ENCODE measurements at places on chromosomes 1 and 21.

GRCh38 chr1:210541680-210542358, 213.1 kb downstream of the HHAT start:
- no peak for DNase-seq

DNA sequence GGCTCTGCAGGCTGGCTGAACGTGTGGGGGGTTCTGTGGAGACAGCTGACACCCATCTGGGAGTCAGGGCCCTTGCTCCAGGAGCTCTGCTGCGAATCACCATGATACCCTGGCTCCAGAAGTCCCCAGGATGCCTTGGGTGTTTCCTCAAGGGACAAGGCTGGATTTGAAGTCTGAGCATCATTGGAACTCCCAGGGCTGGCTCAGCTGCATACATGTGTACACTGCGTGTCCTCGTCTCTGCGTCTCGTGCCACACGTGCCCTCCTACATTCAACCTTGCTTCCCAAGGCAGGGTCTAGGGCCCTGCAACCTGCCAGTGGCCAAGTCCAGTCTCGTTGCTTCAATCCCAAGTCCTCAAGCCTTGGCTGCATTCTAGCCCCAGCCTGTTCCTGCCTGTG, 11.7 kb downstream of the CSF1 start:
- DNase-seq = no peak

GRCh38 chr1:177937931-177938330, 31.9 kb downstream of the SEC16B start:
- peak; percentile 69 for DNase-seq

DNA sequence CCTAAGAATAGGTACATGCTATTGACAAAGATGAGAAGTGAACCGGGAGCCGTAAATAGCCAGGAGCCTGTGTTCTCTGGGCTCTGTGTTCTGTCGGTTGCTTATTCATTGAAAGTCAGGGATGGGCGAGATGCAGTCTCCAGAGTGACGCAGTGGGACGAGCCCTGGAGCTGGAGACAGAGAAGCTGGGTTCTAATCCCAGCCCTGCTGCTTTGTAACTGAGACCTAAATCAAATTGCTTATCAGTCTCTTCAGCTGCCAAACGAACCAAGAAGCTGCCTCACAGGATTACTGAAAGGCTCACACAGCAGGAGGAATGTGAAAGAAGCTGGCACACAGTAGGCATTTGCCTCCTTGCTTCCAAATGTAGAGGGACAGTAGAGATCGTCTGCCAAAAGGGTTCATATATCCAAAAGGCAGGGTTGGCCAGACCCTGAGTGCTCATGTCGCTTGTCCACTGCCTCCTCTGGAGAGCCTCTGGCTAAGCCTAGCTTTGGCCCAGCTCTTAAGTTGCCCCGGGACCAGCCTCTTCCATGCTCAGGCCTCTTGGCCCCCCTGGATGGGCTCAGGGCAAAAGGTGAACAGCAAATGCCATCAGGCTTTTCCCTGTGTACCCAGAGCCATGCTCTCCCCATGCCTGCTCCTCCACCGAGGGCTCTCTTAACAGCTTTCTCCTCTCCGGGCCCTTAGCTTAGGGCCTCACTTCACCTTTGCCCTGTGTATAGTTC, 134.2 kb upstream of the IPO9 start:
- DNase-seq = no peak

DNA sequence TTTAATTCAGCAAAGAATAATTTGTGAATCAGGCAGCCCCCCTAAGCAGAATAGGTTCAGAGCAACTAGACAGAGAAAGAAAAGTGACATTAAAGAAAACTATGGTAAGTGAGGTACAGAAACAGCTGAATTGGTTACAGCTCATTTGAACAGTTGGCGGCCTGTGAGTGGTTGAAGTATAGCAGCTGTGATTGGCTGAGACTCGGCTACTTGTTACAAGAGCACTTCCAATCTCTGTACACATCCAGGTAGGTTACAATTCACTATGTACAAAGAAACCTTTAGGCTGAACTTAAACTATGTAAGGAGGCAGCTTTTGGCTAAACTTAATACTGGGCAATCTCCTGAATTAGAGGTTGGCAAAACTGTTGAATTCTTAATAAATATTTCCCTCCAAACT, 171.1 kb upstream of the LHX8 start:
- DNase-seq = no peak

DNA sequence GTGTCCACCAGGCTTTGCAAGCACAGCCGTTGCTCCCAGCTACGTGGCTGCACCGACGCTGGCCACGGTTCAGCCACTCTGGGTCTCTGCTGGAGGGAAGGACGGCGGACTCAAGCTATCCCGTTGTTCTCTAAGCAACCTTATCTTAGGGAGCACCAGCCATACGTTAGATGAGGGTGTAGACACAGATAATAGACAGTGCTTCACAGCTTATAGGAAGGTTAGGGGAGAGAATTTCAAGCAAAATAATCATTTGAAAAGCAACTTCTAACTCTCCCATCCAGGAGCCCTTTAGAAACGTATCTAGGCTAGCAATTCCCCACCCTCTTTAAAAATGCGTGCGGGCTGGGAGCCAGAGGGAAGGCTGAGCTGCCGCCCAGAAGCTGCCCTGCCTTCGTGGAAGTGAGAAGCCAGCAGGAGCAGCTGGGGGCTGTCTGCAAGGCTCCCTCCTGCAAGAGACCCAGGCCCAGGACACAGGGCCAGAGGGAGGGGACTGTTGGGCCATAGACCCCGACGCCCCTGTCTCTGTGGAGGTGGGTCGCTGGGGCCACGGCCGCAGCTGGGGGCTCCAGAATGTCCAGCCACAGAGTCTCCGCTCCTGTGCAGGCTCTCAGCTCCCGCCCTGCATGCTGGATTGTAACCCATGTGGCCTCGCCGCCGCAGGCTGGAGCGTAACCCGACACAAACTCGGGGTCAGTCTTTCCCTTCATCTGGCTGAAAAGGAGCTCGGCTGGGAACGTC, 31.2 kb upstream of the COL6A2 start:
- peak; percentile 61 for DNase-seq

DNA sequence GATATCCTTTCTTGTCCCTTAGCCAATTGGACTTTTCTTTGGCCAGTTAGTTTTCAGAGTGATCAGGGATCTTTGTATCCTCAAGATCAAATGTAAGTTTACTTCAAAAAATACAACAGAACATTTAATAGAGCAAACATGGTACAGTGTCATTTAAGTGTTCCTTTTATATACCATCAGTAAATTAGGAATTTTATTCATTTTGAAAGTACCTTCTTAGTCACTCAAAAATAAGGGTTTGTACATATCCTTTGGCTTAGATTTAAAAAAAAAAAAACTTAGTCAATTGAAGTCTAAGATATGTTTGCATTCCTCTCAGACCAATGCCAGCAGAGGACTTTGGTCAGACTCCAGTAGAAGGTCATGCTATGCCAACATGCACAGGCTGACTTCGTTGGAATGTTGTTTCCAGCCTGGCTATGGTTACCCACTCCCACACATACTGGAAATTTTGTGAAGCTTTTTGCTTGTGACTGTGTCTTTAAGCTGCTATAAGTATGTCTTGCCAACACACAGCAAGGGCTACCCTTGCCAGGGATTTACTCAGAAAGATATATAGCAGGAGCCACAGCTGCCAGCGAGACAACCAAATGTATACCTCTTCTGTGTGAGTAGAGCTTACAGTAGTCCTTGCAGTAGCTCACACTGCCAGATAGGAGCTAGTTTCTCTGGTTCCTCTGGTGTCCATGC, 81.5 kb upstream of the LRIF1 start:
- no peak for DNase-seq

DNA sequence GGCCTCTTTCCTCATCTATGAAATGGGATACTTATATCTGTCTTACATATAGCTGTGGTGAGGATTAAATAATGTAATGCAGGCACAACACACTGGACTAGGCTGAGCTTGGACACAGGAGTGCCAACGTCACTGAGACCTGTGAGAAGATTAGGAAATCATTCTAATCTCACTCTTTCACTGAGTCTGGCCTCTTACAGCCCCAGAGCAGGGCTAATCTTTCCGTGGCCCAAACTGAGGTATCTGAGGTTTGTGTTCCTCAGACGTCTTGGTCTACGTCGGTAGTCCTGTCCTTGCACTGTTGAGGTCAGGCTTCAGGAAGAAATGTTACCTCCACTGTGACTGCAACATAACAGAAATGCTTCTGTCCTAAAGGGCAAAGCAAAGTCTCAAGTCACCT, 22.6 kb upstream of the A3GALT2 start:
- DNase-seq = peak; percentile 77

GRCh38 chr1:19424651-19425570, 60.4 kb downstream of the CAPZB start:
- DNase-seq = no peak

- peak; percentile 61 for DNase-seq
Measured at GRCh38 chr1:31010086-31010989, 55.2 kb downstream of the PUM1 start.

DNA sequence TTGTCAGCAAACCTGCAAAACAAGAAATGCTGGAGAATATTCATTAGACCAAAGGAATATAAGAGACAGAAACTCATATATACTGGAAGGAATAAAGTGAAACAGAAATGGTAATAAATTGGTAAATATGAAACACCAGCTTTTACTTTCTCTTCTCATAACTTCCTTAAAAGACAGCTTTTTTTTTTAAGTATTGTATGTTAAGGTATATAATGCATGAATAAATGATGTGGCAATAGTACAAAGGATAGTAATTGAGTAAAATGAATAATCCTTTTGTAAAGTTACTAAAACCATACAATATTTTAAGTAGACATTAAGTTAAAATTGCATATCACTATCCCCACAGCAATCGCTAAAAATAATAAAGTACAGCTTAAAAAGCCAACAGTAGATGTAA, 64.8 kb downstream of the TRIM33 start:
- no peak for DNase-seq

GRCh38 chr1:246876431-246876830, 55.3 kb downstream of the AHCTF1 start:
- DNase-seq = no peak
